ENCODE measurements at places on chromosomes 7 and 10. TPM values are rescaled to one million over a fixed set of nuclear protein-coding genes. Genes with fewer than 3 reads are reported as not detected.

FAM25A gene
- total RNA-seq: not detected

COL28A1 gene
- 0.85 TPM for total RNA-seq

TMEM72 gene
- not detected for total RNA-seq

PHF14 gene
- 22.6 TPM for total RNA-seq

PBLD gene
- total RNA-seq: 3.2 TPM

TAS2R5 gene
- total RNA-seq: 0.50 TPM

TCAF2 gene
- total RNA-seq: 1.8 TPM

PNLIPRP1 gene
- not detected for total RNA-seq

PLXNA4 gene
- total RNA-seq: 0.40 TPM

EBLN1 gene
- total RNA-seq: not detected

CHAT gene
- not detected for total RNA-seq

ZNF488 gene
- total RNA-seq: 10.6 TPM

LRRC17 gene
- total RNA-seq: not detected

SCIN gene
- 0.31 TPM for total RNA-seq

PHKG1 gene
- 0.49 TPM for total RNA-seq

SDK1 gene
- 0.50 TPM for total RNA-seq

ADCY1 gene
- total RNA-seq: 2.6 TPM

PDCD11 gene
- total RNA-seq: 39.0 TPM

GNG11 gene
- total RNA-seq: 32.2 TPM

CTAGE4 gene
- total RNA-seq: 0.05 TPM

FGFR2 gene
- total RNA-seq: 0.27 TPM

GBX1 gene
- total RNA-seq: 0.09 TPM

CALCR gene
- 0.05 TPM for total RNA-seq

NDUFB2 gene
- total RNA-seq: 285 TPM

UTF1 gene
- not detected for total RNA-seq

CEP55 gene
- 73.3 TPM for total RNA-seq

CALML5 gene
- total RNA-seq: not detected

GIMAP5 gene
- not detected for total RNA-seq

GNGT1 gene
- total RNA-seq: not detected

NAMPT gene
- 158 TPM for total RNA-seq

BAMBI gene
- total RNA-seq: 9.3 TPM

IDI2 gene
- total RNA-seq: not detected

DRGX gene
- total RNA-seq: not detected

OR2A1 gene
- not detected for total RNA-seq

SYT15B gene
- 2.3 TPM for total RNA-seq

PTPRZ1 gene
- not detected for total RNA-seq

SFRP5 gene
- 3.3 TPM for total RNA-seq

PRPS1L1 gene
- total RNA-seq: not detected

VWDE gene
- total RNA-seq: 0.74 TPM

KEL gene
- not detected for total RNA-seq

HABP2 gene
- total RNA-seq: 0.14 TPM

CPA2 gene
- 0.15 TPM for total RNA-seq

NRP1 gene
- total RNA-seq: 87.4 TPM

PNLIPRP2 gene
- total RNA-seq: 0.11 TPM

MYH16 gene
- 0.25 TPM for total RNA-seq

HMX3 gene
- not detected for total RNA-seq

ARHGAP22 gene
- 3.5 TPM for total RNA-seq

DKK1 gene
- 387 TPM for total RNA-seq

TFPI2 gene
- total RNA-seq: 220 TPM

H2BK1 gene
- total RNA-seq: not detected

EPO gene
- total RNA-seq: not detected

CC2D2B gene
- 0.36 TPM for total RNA-seq

FAM25C gene
- total RNA-seq: 1.7 TPM

PPP1R9A gene
- total RNA-seq: 4.4 TPM

DMBT1 gene
- 0.24 TPM for total RNA-seq

SLIT1 gene
- total RNA-seq: 0.06 TPM

OPN1SW gene
- not detected for total RNA-seq

MOGAT3 gene
- total RNA-seq: not detected
